HFFc6 (cell line): ENCODE measurements at places on chromosomes 16 and 17. TPM values are rescaled to one million over a fixed set of nuclear protein-coding genes. Genes with fewer than 3 reads are reported as not detected.

DNA sequence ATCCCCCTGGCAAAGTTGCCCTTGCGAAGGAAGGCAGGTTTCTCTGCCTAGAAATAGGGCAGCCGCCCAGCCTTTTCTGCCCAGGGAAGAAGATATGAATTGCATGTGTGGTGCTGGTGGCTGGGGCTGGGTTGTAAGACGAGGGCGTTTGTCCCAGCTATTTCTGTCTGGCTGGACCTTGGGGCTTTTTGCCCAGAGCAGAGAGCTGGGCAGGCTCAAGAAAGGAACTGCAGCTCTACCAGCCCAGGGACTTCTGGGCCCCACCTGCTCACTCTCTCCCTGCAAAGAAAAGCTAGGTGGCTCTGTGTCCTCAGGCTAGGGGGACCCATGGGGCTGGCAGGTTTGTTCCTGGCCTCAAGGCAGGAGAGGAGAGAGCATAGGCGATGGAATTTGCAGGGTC, 586 bp downstream of the CACNG1 start:
- no peak for DNase-seq

GRCh38 chr16:3038256-3038655, 1.5 kb upstream of the BICDL2 start:
- DNase-seq: no peak

The MRPL58 gene
- total RNA-seq: 46.0 to 49.3 TPM (median 46.6 TPM) in 3 replicates

The UTS2R gene
- not detected in 3 replicates for total RNA-seq

DNA sequence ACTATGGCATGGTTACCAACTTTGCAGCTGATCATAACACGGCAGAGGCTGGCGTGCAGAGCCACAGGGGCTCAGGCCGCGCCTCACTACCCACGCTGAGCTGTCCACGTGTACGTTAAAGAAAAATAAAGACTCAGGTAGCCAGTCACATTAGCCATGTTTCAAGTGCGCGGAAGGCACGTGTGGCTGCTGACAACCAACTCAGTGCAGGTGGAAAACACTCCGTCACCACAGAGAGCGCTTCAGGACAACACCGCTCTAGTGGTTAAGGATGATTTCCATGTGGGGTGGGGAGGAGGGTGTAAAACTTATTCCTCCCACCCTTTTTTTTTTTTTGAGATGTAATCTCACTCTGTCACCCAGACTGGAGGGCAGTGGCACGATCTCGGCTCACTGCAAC, 33.8 kb downstream of the ZCCHC14 start:
- DNase-seq: no peak

GRCh38 chr16:27281243-27281642, 12.7 kb upstream of the NSMCE1 start:
- no peak for DNase-seq

- DNase-seq: no peak
These were observed 49.9 kb upstream of the SREBF1 start for GRCh38 chr17:17886726-17887125.

The CCL22 gene
- not detected in 3 replicates for total RNA-seq

DNA sequence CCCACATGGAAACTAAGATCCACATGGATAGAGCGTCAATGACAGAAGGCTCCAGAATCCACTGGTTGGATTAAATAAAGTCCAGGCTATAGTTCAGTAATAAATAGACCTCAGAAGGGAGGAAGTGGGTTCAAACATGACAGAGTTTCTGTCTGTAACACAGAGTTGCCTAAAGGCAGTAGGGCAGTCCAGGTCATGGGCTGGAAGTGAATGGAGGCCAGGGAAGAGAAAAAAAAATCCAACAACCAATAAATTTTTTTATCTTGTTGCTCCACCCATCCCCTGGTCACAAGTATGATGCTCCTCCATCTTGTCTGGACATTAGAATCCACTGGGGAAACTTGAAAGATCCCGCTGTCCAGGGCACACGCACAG, 92.4 kb downstream of the RGS9 start:
- DNase-seq: no peak

DNA sequence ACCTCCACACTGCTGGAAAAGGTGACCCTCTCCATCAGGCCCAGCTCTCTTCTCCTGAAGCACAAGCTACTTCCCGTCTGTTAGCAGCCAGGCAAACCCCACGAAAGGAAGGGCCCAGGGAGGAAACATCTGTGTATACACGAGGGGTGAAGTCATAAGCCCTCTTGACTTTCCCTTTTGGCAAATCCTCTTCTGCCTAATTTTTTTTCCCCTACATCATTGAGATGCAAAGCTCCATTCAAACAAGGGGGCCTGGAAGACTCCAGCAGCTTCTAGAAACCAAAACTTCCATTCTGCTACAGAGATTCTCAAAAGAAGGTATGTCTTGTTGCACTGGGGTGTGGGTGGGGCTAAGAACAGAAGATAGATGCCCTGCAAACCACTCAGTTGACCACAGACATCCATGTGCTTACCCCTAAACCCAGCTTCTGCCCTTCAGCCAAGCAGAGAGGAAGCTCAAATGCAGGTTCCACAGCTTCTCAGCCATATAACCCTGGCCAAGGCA, 145.6 kb upstream of the RCVRN start:
- no peak for DNase-seq

DNA sequence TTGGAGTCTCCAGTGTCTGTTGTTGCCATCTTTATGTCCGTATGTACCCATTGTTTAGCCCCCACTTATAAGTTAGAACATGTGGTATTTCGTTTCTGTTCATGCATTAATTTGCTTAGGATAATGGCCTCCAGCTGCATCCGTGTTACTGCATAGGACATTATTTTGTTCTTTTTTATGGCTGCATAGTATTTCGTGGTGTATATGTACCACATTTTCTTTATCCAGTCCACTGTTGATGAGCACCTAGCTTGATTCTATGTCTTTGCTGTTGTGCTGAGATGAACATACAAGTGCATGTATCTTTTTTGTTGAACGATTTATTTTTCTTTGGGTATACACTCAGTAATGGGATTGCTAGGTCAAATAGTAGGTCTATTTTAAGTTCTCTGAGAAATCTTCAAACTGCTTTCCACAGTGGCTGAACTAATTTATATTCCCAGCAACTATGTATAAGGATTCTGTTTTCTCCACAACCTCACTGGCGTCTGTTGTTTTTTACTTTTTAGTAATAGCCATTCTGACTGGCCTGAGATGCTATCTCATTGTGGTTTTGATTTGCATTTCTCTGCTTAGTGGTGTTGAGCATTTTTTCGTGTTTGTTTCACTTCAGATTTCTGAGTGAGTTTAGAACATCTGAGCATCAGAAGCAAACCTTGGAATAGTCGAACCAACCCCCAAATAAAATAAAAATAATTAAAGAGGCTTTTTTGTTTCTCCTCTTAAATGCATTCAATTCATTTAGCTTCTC, 304.7 kb downstream of the ZFHX3 start:
- DNase-seq: peak; percentile 22

GRCh38 chr16:1789643-1790045, 3.9 kb downstream of the IGFALS start:
- no peak for DNase-seq

The TRPV2 gene
- total RNA-seq: 2.9 to 20.6 TPM (median 4.4 TPM) in 3 replicates

DNA sequence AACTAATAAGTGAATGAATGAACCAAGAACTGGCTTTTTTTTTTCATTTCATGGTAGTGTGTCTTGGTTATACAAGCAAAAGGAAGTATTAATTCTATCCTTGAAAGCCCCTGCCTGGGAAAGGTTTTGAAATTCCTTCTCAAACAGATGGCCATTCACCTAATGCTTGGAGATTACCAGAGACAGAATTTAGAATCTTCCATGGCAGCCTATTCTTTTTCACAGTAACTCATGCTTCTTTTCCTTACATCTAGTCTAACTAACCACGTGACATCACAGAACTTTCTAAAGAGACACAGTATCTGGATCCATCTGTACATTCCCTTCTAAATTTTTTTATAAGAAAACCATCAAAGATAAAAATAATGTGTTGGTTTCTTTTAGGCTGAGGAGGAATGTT, 151.6 kb downstream of the FTO start:
- no peak for DNase-seq

GRCh38 chr16:50093607-50094539, 28.1 kb downstream of the HEATR3 start:
- no peak for DNase-seq

DNA sequence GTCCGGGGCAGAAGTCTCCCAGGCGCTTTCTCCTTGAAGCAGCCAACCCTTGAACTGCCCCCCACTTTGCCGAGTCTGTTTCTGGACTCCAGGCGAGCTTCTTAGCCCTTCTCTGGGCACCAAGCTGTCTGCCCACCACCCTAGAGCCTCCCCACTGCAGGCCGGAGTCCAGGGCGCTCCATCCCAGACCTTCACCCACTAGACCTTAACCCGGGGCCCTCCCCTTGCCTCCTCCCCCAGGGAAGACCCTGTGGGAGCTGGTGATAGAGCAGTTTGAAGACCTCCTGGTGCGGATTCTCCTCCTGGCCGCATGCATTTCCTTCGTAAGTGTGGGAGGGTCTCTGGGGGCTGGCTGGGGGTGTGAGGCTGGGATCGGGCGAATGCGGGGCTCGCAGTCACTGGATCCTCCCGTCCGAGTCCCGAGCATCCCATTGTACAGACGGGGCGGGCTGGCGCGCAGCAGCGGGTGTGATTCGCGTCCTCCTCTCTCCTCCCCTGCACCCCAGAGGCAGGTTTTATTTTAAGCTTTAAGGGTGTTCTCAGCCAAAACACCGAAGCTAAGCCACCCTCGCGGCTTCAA, 1.1 kb downstream of the ATP2A1 start:
- DNase-seq: peak; percentile 10

- DNase-seq: peak; percentile 6
These were observed 9.0 kb downstream of the KRTAP9-7 start for GRCh38 chr17:41284546-41284945.
